ENCODE measurements at places on chromosomes 7 and 10. TPM values are rescaled to one million over a fixed set of nuclear protein-coding genes. Genes with fewer than 3 reads are reported as not detected.

- no peak for DNase-seq
Observed at GRCh38 chr7:117041007-117041406, 87.7 kb downstream of the ST7 start.

The PTPRE gene
- 0.70 TPM for total RNA-seq

The ADRA2A gene
- total RNA-seq, result 1.4 TPM

The PTER gene
- total RNA-seq, result 8.8 TPM
